ENCODE measurements at places on chromosomes 16 and 17. TPM values are rescaled to one million over a fixed set of nuclear protein-coding genes. Genes with fewer than 3 reads are reported as not detected.
A peak's percentile ranks its signal among the peaks of the same experiment; 100 is the strongest.

Gene ALOXE3
- total RNA-seq, result 1.5 TPM

Gene CORO7
- 30.9 TPM for total RNA-seq

Gene LLGL2
- 44.9 TPM for total RNA-seq

Gene HNF1B
- not detected for total RNA-seq

Gene MT1F
- total RNA-seq, result 16.0 TPM

Gene MT1M
- 63.3 TPM for total RNA-seq

Gene TIGD7
- 2.2 TPM for total RNA-seq

Gene PRR35
- total RNA-seq, result not detected

Gene GPR139
- total RNA-seq, result not detected

GRCh38 chr16:81548876-81549546 lies 104.4 kb downstream of the CMIP start:
- H3K27me3 ChIP-seq, result no peaks in the 10 kb centered on the region
- peaks cover 61% of the 10 kb centered on the region for H3K4me1 ChIP-seq
- H3K4me3 ChIP-seq, result no peak overlapping the region
- no peak for DNase-seq

- DNase-seq, result no peak
- no peaks in the 10 kb centered on the region for H3K36me3 ChIP-seq
- no peaks in the 10 kb centered on the region for H3K27me3 ChIP-seq
- peak overlapping the region; percentile 97 for H3K27ac ChIP-seq
- H3K4me1 ChIP-seq, result no peaks in the 10 kb centered on the region
- peak overlapping the region; percentile 75 for H3K4me3 ChIP-seq
Observed at GRCh38 chr17:69326377-69327059, 415 bp downstream of the ABCA5 start.

DNA sequence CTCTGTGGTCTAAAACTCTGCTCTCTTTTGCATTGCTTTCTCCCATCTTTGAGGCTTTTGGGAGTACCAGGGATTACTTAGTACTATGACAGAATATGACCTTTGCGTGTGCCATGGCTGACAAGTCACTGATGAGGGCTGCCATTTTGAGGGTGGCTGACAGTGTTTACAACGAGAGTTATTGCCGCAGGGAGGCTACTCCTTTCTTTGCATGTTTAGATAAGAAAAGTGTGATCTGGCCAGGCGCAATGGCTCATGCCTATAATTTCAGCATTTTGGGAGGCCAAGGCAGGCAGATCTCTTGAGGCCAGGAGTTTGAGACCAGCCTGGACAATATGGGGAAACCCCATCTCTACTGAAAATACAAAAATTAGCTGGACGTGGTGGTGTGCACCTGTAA lies 77.5 kb downstream of the GSG1L start:
- no peaks in the 10 kb centered on the region for H3K27me3 ChIP-seq
- H3K36me3 ChIP-seq, result no peaks in the 10 kb centered on the region
- DNase-seq, result no peak
- no peak overlapping the region for H3K27ac ChIP-seq
- no peak overlapping the region for H3K4me3 ChIP-seq

- no peak overlapping the region for H3K27ac ChIP-seq
- H3K4me3 ChIP-seq, result no peak overlapping the region
- H3K4me1 ChIP-seq, result peaks cover 69% of the 10 kb centered on the region
- H3K36me3 ChIP-seq, result no peaks in the 10 kb centered on the region
Observed at GRCh38 chr16:87369796-87370719, 13.5 kb downstream of the FBXO31 start.

GRCh38 chr17:81382851-81383250 lies 12.4 kb upstream of the BAHCC1 start:
- H3K4me3 ChIP-seq, result no peak overlapping the region
- H3K36me3 ChIP-seq, result no peaks in the 10 kb centered on the region
- no peak for DNase-seq
- no peaks in the 10 kb centered on the region for H3K27me3 ChIP-seq
- peaks cover 18% of the 10 kb centered on the region for H3K4me1 ChIP-seq

GRCh38 chr16:56191835-56192634 lies 746 bp downstream of the GNAO1 start:
- H3K36me3 ChIP-seq, result no peaks in the 10 kb centered on the region
- peak overlapping the region; percentile 70 for H3K4me3 ChIP-seq
- DNase-seq, result no peak
- H3K4me1 ChIP-seq, result peaks cover 48% of the 10 kb centered on the region

GRCh38 chr16:11396241-11397048 lies 51.2 kb downstream of the RMI2 start:
- H3K4me3 ChIP-seq, result no peak overlapping the region
- DNase-seq, result no peak
- peaks cover 11% of the 10 kb centered on the region for H3K4me1 ChIP-seq
- H3K27me3 ChIP-seq, result no peaks in the 10 kb centered on the region

GRCh38 chr17:17098551-17099179 lies 56.4 kb downstream of the MPRIP start:
- H3K4me3 ChIP-seq, result no peak overlapping the region
- DNase-seq, result no peak
- H3K4me1 ChIP-seq, result peaks cover 75% of the 10 kb centered on the region
- H3K27ac ChIP-seq, result peak overlapping the region; percentile 82
- no peaks in the 10 kb centered on the region for H3K27me3 ChIP-seq

DNA sequence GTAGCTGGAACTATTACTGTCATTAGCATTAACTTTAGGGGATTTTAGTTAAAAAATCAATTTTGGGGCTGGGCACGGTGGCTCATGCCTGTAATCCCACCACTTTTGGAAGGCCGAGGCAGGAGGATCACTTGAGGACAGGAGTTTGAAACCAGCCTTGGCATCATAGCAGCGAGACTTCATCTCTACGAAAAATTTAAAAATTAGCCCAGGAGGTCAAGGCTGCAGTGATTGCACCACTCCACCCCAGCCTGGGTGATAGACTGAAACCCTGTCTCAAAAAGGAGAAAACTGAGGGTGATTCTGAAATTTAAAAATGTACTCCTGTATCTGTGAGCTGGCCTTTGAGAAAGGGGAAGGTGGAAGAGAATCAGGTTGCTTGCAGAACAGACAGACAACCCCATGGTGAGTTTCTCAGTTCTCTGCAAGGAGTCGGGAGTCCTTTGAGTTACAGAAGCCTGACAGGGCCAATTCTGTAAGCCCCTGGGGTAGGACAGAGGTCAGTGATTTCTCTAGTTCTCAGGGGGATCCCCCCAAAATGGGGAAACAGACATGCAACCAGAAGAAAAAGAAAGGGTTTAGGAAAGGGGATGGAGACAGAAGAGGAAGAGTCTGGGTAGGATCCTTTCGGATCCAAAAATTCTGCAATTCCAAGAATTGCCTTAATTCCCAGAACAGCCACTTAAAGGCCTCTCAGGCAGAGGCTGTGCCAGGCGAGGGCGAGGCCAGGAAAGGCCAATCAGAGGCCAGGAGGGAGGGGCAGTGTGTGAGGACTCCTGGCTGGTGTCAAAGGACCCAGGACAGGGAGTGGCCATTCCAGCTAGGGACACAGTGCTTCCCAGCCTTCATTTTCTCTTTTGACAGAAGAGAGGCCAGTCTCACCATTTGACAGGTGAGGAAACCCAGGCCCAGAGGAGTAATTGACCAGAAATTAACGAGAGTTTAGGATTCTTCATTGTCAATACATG lies 6.7 kb downstream of the NUPR1 start:
- H3K36me3 ChIP-seq, result no peaks in the 10 kb centered on the region
- H3K27ac ChIP-seq, result peak overlapping the region; percentile 37
- H3K4me1 ChIP-seq, result peaks cover 12% of the 10 kb centered on the region

DNA sequence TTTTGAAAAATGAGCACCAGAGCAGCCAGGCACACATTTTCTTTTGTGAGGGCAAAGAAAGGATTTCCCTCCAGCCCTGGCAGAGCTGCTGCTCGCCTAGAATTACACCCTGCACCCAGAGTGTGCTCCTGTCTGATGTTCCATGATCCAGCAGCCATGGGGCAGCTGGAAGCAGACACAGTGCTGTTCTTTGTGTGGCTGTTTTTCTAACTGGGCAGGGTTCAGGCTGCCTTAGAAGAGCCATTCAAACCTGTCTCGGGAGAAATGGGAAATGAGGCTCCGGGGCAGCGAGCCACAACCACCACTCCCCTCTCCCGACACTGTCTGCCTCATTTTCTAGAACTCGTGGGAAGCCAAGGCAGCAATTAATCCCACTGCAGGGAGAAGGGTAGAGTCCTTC lies 28.9 kb downstream of the LITAF start:
- H3K27ac ChIP-seq, result peak overlapping the region; percentile 82
- H3K4me3 ChIP-seq, result no peak overlapping the region
- no peak for DNase-seq
- H3K36me3 ChIP-seq, result peaks cover 36% of the 10 kb centered on the region

DNA sequence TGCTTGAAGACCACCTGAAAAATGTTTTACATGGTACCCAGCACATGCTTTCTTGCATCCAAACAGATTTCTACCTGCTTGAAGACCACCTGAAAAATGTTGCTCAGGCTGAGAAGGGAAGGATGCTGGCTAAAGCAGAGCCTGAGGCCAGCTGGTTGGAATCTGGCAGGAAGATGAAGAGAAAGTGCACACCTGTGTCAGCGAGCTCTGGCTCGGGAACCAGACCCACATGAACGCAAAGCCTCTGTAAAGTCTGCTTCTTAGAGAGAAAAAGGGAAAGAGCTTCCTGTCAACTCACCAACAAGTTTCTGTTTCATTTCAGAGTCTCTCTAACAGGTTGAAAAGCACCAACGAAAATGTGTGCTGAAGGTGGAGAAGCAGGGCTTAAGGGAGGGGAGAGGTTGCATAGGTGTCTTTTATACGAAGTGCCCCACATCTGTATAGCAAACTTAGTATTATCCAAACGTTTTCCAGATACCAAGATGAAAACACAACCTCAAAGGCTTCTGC lies 226.0 kb downstream of the TOX3 start:
- no peaks in the 10 kb centered on the region for H3K36me3 ChIP-seq
- H3K27ac ChIP-seq, result no peak overlapping the region
- no peaks in the 10 kb centered on the region for H3K27me3 ChIP-seq
- no peak for DNase-seq
- no peaks in the 10 kb centered on the region for H3K4me1 ChIP-seq

GRCh38 chr16:4194661-4195060 lies 47.2 kb downstream of the SRL start:
- H3K36me3 ChIP-seq, result no peaks in the 10 kb centered on the region
- H3K27ac ChIP-seq, result no peak overlapping the region
- H3K4me3 ChIP-seq, result no peak overlapping the region
- no peaks in the 10 kb centered on the region for H3K27me3 ChIP-seq
- DNase-seq, result no peak

GRCh38 chr16:57447186-57447962 lies at the start of the genes CIAPIN1 and COQ9:
CIAPIN1 (minus strand) TSS chr16:57447385; CDS start chr16:57440928, 6,457 bp downstream.
COQ9 (plus strand) TSS chr16:57447479; CDS start chr16:57447506, 27 bp downstream.
- H3K4me3 ChIP-seq, result peak within 1 kb of the TSS; percentile 83
- peaks cover 7% of the 10 kb centered on the region for H3K36me3 ChIP-seq
- H3K27ac ChIP-seq, result peak within 1 kb of the TSS; percentile 85
- peaks cover 35% of the 10 kb centered on the region for H3K4me1 ChIP-seq
- no peaks in the 10 kb centered on the region for H3K27me3 ChIP-seq

DNA sequence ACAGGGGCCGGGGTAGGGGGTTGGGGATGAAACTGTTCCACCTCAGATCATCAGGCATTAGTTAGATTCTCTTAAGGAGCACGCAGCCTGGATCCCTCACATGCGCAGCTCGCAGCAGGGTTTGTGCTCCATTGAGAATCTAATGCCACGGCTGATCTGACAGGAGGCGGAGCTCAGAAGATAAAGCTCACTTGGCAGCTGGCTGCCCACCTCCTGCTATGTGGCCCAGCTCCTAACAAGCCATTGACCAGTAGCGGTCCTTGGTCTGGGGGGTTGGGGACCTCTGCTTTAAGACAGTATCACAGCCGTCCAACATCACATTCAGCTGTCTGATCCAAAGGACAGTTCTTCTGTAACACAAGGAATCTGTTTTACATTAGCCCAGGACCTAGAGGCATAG lies 62.5 kb downstream of the SLC39A11 start:
- H3K27ac ChIP-seq, result no peak overlapping the region
- peaks cover 11% of the 10 kb centered on the region for H3K4me1 ChIP-seq
- H3K36me3 ChIP-seq, result no peaks in the 10 kb centered on the region
- no peaks in the 10 kb centered on the region for H3K27me3 ChIP-seq
- DNase-seq, result no peak

DNA sequence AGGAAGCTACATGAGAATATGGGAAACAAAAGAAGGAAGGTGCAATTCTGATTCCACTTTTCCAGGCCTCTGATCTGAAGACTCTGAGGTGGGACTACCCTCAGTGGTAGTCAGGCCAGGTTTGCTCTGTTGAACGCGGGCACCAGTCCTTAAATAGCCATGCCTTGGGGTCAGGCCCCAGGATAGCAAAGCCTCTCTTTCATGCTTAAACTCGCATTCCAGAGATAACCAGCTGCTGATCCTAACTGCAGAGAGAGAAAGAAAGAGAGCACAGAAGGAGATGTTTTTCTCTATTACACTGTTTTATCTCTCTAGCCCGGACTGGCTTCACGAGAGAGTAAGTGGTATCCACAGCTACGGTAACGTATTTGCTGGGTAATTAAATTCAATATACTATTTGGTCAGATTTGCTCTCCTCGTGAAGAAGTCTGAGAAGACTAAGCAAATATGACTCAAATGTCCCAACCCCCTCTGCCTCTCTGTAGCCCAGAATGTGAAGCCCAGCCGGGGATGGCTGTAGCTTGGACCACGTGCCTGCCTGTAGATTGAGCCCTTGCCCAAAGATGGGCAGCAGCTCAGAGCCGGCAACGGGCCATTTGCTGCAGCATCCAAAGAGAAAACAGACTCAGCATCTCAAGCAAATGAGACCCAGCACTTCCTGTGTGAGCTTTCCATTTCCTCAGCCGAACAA lies 122.2 kb downstream of the SMG6 start:
- H3K36me3 ChIP-seq, result peaks cover 8% of the 10 kb centered on the region
- H3K27me3 ChIP-seq, result no peaks in the 10 kb centered on the region
- no peak overlapping the region for H3K4me3 ChIP-seq
- DNase-seq, result no peak
- H3K27ac ChIP-seq, result peak overlapping the region; percentile 75
- H3K4me1 ChIP-seq, result peaks cover 70% of the 10 kb centered on the region

GRCh38 chr16:86570558-86571529 lies 4.2 kb downstream of the FOXC2 start:
- H3K4me1 ChIP-seq, result peaks cover 15% of the 10 kb centered on the region
- no peak overlapping the region for H3K27ac ChIP-seq
- H3K4me3 ChIP-seq, result no peak overlapping the region
- DNase-seq, result no peak
- no peaks in the 10 kb centered on the region for H3K36me3 ChIP-seq

DNA sequence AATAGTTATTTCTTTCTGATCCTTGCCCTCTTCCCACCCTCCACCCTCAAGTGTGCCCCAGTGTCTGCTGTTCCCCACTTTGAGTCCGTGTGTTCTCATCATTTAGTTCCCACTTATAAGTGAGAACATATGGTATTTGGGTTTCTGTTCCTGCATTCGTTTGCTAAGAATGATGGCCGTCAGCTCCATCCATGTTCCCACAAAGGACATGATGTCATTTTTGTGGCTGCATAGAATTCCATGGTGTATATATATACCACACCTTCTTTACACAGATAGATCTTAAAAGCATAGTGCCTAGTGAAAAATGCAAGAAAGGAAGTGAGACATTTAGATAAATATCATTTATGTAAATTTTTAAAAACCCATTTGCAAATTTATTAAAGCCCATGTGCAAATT lies 33.1 kb downstream of the HS3ST2 start:
- no peaks in the 10 kb centered on the region for H3K4me1 ChIP-seq
- peak; percentile 6 for DNase-seq
- no peaks in the 10 kb centered on the region for H3K27me3 ChIP-seq
- H3K4me3 ChIP-seq, result no peak overlapping the region
- H3K27ac ChIP-seq, result no peak overlapping the region
- no peaks in the 10 kb centered on the region for H3K36me3 ChIP-seq

Data from vagina (tissue), 2 donors.